ENCODE measurements at places on chromosomes 1 and 21.

- no peak for DNase-seq
Measured at GRCh38 chr1:182596934-182597333, 7.3 kb downstream of the RGS16 start.

DNA sequence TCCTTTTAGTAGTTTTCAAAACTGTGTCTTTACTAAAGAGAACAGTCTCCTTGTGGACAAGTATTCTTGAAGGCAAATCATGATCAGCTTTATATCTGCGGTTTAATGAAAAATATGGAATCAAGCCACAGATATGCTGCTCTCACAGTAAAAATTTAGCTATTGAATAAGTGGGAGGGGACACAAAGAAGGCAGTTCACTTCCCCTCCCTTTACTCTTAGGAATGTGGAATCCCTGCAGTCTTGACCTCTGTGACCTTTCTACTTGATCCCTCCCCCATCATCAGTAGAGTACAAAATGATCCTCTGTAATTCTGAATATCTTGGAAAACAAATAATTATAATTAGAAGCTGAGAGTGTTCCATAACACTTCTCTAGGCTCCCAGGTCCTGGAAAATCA is 136.7 kb upstream of the HOOK1 start:
- no peak for DNase-seq

DNA sequence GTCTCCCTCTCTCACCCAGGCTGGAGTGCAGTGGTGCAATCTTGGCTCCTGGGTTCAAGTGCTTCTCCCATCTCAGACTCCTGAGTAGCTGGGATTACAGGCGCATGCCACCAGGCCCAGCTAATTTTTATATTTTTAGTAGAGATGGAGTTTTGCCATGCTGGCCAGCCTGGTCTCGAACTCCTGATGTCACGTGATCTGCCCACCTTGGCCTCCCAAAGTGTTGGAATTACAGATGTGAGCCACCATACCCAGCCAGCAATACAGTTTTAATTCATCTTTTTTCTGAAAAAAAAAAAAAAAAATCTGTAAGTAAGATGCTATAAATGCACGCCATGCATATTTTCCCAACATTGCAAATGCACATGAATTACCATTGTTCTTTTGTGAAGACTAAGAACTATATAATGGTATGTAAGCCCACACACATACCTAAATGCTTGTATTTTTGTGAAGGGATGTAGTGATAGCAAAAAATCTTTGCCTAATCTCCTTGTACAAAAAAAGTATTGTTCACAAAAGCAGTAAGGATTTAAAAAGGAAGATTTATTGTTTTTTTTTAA is 8.0 kb downstream of the LAMC2 start:
- DNase-seq = no peak

GRCh38 chr1:12177999-12178441 is 11.2 kb downstream of the TNFRSF1B start:
- peak; percentile 89 for DNase-seq

GRCh38 chr1:14977338-14977931 is 176.1 kb upstream of the TMEM51 start:
- DNase-seq = no peak

DNA sequence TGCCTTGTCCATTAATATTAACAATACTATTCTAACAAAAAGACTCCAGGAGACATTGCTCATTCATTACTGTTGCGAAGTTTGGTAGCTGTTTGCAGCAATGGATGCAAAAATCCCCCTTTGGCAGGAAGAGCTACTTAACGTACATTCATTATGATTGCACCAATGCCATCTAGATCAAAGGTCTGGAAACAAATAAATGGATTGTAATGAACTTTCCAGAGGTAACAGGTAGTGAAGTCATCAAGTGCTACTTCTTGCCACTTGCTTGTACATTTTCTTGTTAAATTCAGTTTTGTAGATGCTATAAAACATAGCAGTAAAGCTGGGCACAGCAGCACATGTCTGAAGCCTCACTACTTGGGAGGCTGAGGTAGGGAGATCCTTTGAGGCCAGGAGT is 93.9 kb downstream of the DDAH1 start:
- no peak for DNase-seq

DNA sequence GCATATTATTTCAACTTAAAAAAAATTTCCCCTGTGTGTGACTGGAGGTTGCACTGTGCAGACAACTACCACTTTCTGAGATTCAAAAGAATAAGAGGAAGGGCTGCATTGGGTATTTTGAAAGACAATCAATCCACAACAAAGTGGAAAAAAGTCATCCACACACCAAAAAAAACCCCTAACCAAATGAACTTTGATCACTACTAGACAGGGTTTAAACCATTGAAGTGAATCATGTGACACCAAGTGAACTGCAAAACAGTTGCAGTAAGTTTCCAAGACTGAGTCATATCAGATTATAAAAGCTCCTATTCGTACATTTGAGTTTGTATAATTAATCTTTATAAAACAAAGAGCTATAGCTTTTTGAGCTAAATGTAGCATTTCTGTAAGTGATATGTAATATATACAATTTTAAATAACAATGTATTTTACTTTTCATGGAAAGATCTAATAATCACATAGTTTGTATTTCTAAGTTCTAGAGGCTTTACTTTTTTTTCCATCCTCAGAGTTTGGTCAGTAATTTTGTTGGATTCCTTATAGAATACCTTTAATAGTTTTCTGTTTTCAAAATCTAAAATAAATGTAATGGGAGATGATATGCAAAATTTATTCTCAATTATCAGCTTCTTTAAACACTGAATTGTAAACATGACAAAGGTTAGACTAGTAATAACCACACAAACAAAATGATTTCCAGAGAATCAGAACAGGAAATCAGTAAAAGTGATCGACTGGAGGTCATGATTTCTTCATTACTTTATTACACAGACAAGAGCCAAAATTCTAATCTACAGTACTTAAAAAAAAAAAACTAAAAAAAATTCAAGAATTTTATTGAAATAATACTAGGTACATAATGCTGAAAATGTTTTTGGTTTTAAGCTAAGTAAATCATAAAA is 50.5 kb upstream of the GFI1 start:
- peak; percentile 87 for DNase-seq

GRCh38 chr1:225481738-225482137 is 53.9 kb upstream of the LBR start:
- DNase-seq = no peak

DNA sequence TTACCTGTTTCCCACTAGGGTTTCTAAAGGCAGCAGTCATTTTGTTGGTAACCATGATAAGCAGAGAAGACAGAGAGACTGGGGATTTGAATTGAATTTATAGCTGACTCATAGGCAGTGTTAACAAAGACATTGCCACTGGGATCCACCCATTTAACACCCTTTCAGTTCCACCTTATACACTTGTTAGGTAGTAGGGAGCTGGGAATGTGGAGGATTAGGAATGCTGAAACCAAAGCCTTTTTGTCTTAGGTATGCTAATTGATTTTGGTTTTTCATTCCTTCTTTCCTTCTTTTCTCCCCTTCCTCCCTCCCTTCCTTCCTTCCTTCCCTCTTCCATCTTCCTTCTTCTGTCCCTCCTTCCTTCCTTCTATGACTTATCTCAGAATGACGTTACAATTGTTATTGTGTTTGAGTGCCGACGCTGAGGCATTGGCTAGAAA is 7.5 kb upstream of the EVI5 start:
- no peak for DNase-seq

DNA sequence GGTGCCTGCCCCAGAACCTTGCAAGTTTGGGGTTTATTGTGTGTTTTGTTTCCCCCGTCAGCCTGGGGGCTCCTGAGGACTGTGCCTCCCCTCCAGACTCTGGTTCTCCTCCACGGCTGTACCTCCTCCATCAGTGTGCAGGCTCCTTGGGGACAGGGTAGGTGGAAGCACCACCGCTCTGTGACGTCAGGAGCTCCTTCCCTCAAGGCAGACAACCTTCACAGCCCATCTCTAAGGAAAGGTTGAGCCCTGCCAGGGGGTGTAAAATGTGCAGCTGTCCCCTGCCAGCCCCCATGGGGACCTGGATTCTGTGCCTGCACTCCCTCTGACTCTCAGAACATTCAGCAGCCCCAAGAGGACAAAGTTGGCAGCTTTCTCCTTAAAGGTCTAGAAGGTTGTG is 465 bp upstream of the HSPB7 start:
- DNase-seq = no peak

DNA sequence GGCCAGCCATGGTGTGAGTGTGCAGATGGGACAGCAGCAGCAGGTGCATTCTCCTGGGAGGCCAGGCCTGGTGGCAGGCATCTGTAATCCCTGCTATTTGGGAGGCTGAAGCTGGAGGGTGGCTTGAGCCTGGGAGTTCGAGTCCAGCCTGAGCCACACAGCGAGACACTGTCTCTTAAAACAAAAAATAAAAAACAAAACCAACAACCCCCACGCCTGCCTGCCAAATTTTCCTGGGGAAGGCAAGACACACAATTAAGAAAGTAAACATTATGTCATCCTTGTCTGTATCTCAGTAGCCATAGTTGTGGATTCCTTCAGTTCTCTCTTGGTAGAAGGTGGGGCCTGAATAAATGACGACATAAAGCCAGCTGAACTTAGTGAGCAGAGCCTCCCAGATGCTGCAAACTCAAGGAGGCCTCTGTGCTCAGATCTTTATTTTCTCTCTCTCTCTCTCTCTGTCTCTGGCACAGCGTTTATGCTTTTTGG is 57.6 kb upstream of the CD34 start:
- no peak for DNase-seq

- DNase-seq = peak; percentile 87
Measured at GRCh38 chr21:31446226-31446855, 102.3 kb upstream of the TIAM1 start.

- DNase-seq = no peak
Measured at GRCh38 chr1:29267321-29268070, 31.2 kb downstream of the PTPRU start.

GRCh38 chr1:66642992-66643391 is 109.0 kb downstream of the SGIP1 start:
- DNase-seq = no peak

DNA sequence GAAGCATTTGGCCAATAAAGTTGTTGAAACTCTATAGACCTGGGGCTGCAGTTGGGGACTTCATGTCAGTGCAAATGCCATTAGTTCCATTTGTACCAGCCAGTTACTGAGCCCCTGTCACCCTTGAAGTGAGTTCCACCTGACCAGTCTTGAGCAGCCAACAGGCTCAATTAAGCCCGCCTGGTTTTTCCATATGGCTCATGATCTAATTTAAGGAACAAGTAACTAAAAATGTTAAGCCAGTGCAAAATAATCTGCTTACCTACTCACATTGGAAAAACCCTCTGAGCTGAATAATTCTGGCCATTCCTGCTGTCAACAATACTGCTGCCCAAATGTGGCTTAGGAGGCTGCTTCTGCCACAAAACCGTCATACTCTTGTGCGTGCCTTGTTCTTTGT is 21.6 kb downstream of the NSUN4 start:
- DNase-seq = no peak

GRCh38 chr1:97331165-97331564 is 589.7 kb downstream of the DPYD start:
- DNase-seq = no peak

DNA sequence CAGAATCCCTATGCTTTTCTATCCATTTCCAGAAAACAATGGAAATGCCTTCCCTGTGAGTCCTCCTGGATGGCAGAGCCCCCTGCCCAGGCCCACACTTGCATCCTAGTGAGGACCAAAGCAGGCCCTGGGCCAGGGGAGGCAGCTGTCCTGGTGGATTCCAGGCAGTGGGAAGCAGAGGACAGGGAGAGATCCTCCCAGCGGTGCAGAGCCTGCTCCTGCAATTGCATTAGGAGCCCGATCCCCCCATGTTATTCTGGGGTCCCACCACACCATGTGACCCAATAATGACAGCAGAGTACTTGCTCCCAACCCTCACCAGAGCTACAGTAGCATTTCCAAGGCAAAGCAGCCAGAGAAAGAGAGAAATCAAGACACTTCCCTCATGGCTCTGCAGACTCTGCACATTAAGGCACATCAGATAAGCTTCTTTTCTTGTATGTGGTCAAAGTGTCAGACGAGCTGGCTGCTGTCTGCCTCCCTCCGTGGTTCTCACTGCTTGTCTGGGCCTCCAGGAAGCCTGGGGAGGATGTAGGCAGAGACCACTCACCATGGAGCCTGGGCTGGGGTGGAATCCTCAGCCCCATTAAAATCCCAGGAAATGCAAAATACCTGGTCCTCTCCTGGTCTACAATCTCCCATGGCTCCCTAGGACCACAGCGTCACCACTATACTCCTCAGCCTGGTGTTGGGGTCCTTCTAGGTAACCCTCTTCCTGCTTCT is 54.9 kb upstream of the RUNX3 start:
- peak; percentile 82 for DNase-seq

DNA sequence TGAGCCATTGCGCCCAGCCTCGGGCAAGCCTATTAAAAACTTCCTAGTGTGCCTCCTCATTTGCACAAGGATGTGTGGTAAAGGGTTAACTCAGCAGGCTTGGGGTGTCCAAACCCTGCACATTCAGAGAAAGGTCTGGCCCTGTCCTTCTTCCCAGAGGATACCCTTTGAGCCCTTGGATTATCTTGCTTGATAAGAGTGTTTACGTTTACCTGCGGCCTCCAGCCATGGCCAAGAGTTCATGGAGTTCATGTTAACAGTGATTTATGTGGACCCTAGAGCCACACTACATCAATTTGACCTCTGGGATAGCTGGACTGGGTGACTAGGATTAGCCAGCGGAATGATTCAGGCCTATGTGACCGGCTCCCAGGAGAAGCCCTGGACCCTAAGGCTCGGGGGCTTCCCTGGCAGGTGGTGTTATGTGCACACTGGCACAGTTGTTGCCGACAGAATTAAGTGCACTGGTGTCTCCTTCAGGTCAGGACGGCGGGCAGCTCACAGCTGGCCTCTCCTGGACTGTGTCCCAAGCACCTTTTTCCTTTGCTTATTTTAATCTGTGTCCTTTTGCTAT is 7.7 kb upstream of the TCP10L start:
- DNase-seq = no peak

GRCh38 chr1:2826316-2826715 is 24.8 kb upstream of the TTC34 start:
- no peak for DNase-seq

DNA sequence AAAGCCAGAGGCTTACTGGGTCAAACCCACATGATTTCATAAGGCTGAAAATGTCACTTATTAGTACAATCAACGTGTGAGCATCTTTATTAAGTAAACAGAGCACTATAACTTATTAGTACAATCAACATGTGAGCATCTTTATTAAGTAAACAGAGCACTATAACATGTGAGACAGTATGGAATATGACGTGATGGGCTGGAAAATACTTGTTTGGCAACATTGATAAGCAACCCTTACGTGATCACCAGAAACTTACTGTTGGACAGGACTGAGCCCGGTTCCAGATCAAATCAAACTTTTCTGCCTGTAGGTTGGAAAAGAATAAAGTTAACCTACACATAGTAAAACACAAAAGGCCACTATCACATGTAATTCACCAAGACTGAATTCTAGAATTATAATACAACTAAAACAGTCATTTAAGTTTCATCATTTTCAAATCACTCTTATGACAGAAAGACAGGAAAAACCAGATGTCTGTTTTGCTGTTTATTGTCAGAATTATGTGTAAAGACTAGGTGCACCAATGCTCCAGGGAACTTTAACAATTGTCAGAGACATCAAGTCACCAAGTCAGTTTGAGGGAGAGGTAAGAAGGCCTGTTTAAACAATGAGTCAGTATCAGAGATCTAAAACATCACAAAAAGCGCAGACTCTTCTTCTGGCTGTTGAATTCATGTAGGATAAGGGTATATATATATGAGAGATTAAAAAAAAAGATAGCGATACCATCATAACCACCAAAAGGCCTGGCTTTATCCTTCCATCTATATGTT is 15.7 kb downstream of the ATPAF1 start:
- no peak for DNase-seq

- no peak for DNase-seq
Measured at GRCh38 chr21:34914239-34914638, 134.9 kb downstream of the RUNX1 start.
